ENCODE measurements at places on chromosomes 16 and 17. TPM values are rescaled to one million over a fixed set of nuclear protein-coding genes. Genes with fewer than 3 reads are reported as not detected.
A peak's percentile ranks its signal among the peaks of the same experiment; 100 is the strongest.

GRCh38 chr17:19020016-19020415 lies 15.5 kb upstream of the FAM83G start:
- DNase-seq, result no peak

DNA sequence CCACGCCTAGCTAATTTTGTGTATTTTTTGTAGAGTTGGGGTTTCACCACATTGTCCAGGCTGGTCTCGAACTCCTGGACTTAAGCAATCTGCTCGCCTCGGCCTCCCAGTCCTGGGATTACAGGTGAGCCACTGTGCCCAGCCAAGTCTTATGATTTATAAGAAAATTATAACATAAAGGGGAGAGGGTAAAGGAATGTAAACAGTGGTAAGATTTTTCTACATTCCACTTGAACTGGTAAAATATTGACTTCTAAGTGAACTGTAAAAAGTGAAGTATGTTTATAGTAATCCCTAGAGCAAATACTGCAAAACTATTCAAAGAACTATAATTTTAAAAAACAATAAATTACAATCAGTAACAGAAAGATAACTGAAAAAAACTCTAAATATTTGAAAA lies 33.5 kb downstream of the C16orf87 start:
- DNase-seq, result no peak

GRCh38 chr16:30186782-30187555 lies 3.6 kb downstream of the CORO1A start:
- DNase-seq, result peak; percentile 36

DNA sequence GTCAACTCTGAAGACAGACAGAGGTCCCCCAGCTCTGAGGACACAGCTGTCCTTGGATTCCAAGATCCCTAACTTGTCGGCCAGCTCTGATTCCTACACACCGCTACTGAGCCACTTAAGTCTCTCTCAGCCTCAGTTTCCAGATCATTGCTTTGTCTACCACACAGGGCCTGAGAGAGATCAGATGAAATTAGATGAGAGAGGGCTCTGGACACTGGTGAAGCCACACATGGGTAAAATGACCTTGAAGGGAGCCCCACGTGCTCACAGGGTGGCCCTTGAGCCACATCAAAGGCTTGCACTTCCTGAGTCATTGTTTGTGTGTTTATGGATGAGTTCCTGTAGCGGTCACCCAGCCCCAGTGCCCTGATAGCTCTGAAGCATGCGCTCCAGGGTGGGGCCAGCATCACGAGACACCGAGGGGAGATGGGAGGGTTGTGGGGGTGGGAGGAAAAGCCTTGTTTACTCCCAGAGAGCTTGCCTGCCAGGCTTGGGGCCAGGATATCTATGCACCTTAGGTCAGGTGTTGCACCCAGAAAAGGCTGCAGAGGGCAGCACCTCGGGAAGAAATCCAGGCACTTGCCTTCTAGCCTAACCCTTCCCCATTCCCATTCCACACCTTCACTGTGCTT lies 32.7 kb upstream of the SLC6A2 start:
- no peak for DNase-seq

- no peak for DNase-seq
Measured at GRCh38 chr16:53743149-53743566, 39.2 kb downstream of the FTO start.

GRCh38 chr16:69754143-69754468 lies 620 bp downstream of the NOB1 start:
- no peak for DNase-seq

DNA sequence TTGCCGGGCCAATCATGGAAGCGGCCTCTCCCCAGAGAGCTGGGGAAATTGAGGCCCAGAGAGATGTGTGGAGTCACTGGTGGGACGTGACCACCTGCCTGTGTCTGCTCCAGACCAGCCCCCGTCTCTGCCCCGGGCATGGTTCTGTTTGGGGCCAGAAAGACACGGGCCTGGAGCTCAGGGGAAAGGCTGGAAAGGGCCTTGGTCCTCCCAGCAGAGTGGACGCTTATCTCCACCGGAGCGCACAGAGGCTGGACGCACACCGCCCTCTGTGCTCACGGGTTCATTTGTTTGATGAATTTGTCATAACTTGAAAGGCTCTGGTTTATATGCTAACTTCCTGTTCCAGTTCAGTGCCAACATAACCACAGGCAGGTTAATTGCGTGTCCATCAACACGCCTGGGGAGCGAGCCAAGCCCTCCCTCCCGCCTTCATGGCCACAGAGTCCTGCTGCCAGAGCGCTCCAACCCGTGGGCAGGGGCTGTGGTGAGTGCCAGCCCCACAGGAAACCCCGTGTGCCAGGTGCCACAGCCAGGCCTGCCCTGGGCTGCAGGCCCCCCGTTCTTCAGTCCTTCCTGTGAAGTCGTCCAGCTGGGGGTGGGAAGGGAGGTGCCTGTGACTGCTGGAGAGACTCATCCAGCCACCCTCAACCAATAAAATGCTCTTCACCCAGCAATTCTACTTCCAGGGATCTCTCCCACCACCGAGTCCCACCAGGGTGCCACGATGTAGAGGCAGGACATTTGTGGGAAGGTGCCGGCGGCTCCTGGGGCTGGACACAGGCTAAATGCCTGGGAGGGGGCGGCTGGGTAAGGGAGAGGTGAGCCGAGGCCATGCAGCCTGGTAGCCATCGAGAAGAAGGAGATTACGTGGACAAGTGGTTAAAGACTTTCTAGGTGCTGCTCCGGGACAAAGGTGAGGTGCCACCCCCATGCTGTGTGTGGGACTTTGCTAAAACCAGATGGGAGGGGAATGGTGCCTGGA lies 29.4 kb upstream of the BAHCC1 start:
- peak; percentile 28 for DNase-seq

DNA sequence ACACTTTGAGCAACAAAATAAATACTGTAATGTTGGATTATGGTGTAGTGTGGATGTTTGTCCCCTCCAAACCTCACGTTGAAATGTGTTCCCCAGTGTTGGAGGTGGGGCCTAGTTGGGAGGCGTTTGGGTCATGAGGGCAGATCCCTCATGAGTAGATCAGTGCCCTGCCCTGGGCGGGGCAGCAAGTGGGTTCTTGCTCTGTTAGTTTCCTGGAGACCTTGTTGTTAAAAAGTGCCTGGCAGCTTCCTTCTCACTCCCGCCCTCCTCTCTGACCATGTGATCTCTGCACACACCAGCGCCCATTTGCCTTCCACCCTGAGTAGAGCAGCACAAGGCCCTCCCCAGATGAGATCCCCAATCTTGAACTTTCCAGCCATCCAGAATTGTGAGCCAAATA lies 67.7 kb downstream of the MPRIP start:
- DNase-seq, result no peak

GRCh38 chr17:52170963-52171572 lies 12.6 kb upstream of the CA10 start:
- no peak for DNase-seq

GRCh38 chr16:54504372-54504771 lies 217.8 kb upstream of the IRX3 start:
- DNase-seq, result no peak

GRCh38 chr17:34581446-34582184 lies 2.2 kb downstream of the TMEM132E start:
- DNase-seq, result no peak

DNA sequence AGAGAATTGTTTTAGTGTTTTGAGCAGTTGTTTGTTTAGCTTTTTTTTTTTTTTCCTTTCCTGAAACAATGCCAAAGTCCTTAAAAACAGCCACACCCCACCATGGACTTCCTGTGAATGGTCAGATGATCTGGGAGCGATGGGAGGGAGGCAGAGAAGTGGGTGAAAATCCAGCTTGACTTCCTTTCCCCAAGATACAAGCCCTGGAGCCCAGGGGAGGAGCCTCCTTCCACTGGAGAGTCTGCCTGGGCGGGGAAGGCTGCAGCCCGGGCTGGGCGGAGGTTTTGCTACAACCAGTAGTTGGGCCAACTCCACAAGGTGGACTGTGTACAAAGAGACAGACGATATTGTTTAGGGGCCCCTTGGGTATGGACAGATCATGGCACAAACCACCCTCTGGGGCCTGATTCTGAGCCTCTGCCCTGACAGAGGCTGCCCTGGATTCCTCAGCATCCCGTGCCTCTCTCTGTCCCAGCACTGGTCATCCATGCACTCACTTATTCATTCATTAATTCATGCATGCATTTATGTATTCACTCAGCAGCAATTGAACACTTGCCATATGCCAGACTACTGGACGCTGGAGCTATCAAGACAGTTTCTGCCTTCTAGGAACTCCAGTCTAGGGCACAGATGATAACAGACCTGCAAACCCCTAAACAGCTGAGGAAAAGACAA lies 29.8 kb downstream of the WSB1 start:
- DNase-seq, result no peak

GRCh38 chr16:79083508-79084299 lies 516.8 kb downstream of the MAF start:
- no peak for DNase-seq

GRCh38 chr17:83100220-83100852 lies 20.9 kb downstream of the METRNL start:
- DNase-seq, result no peak

GRCh38 chr17:8557176-8557806 lies 73.2 kb downstream of the MYH10 start:
- DNase-seq, result no peak

Gene ANKRD40CL
- not detected for polyA plus RNA-seq

Gene CIBAR2
- not detected for polyA plus RNA-seq

Gene KRTAP9-8
- polyA plus RNA-seq, result not detected

Gene CLEC3A
- polyA plus RNA-seq, result not detected

Gene UTS2R
- polyA plus RNA-seq, result not detected

Gene GPR142
- not detected for polyA plus RNA-seq

Gene ENO3
- 15.0 TPM for polyA plus RNA-seq
